Left cardiac atrium (tissue), 4 donors: ENCODE measurements at places on chromosomes 1 and 21.

GRCh38 chr1:208934933-208935332 lies 648.6 kb upstream of the CAMK1G start:
- no peak for DNase-seq

DNA sequence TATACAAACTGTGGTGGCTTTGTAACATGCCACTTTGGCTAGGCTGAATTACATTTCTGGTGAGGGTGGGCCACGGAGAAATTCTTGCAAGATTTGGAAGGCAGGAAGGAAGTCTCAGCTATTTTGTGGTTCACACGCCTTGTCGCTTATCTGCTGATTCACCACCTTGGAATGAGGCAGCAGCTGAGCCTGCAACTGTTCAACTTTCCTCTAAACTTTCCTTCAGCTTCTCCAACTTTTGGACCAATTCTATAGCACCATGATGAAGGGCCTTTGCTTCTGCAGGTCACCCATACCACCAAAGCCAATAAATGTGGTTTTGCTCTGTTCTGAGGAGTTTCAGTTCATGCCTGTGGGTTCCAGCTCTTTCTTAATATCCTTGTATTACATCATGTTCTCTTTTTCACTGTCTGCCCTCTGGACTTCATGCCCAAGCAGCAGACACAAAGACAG lies 337.6 kb upstream of the SNX7 start:
- peak; percentile 38 for DNase-seq

DNA sequence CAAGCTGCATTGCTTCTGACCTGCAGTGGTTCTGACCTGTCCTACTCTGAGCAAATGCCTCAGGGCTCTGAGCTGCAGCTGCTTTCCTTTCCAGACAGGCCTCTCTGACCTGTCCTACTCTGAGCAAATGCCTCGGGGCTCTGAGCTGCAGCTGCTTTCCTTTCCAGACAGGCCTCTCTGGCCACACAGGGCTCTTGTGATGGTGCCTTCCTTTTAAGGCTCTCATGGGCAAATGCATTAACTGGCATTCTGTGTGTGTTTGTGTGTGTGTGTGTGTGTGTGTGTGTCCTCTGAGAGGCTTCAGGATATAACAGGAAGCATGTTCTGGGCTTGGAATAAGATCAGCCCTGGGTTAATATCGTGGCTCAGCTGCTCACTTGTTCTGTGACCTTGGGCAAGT lies 131.3 kb downstream of the NTPCR start:
- no peak for DNase-seq

GRCh38 chr21:32515874-32516273 lies 69.4 kb downstream of the TCP10L start:
- no peak for DNase-seq

DNA sequence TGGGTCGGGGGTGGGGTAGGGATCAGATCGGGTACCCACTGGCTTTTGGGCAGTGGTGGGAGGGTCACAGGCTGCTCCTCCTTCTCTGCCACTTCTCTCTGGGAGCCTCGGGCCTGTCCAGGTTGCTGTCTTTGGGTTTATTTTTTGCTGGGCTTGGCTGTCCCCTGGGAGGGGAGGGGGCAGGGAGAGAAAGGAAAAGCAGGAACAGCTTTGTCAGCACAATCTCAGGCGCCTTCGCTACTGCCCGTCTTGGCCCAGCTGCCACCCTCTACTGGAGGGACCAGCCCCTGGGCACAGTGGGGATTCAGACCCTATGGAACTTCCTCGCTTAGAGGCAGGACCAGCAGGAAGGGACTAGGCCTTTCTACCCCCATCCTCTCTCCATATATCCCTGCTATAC lies 8.4 kb downstream of the KCNQ4 start:
- no peak for DNase-seq

DNA sequence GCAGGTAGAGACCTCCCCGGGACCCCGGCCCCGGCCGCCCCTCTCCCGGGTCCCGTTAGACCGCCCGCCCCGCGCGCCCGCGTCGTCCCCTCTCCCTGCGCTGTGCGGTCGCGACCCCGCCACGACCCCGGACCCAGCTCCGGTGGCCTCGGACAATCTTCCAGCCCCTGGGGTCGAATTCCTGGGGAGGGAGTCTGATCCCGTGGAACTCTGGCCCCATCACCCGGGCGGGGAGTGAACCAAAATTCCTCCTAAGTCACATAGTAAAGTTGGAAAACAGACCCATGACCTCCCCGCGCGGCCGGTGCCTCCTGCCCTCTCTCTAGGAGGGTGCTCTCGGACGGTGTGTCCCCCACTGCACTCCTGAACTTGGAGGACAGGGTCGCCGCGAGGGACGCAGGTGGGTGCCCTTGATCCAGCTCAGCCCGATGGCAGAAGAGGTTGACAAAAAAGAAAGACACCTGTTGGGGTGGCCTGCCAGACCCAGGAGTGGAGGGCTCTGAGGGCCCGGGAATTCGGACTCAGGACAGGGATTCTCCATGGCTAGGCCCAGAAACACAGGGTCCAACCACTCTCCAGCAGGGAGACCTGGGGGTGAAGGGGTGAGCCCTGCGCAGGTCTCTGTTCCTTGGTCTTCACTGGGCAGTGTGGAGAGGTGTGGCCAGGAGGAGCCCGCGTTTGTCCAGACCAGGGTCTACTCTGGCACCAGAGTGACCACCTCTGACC lies 451 bp downstream of the ADAMTSL4 start:
- DNase-seq = no peak
